Epithelial cell of alveolus of lung (primary cell): ENCODE measurements at places on chromosomes 7 and 10. TPM values are rescaled to one million over a fixed set of nuclear protein-coding genes. Genes with fewer than 3 reads are reported as not detected.

Gene ANKMY2
- total RNA-seq: 8.6 and 12.8 TPM in 2 replicates

Gene TMEM236
- total RNA-seq: not detected in 2 replicates

Gene CFAP43
- total RNA-seq: 1.0 TPM in 1 of 2 replicates, not detected in the other

Gene CPA5
- total RNA-seq: not detected in 2 replicates

Gene SGMS1
- 15.5 and 25.3 TPM in 2 replicates for total RNA-seq

Gene ATOH7
- 0.13 and 0.48 TPM in 2 replicates for total RNA-seq

Gene GPR146
- total RNA-seq: 1.2 and 3.7 TPM in 2 replicates
